Right ventricle myocardium superior (tissue), 1 donor: ENCODE measurements at places on chromosomes 7 and 10. TPM values are rescaled to one million over a fixed set of nuclear protein-coding genes. Genes with fewer than 3 reads are reported as not detected.

The OPN4 gene
- 0.40 TPM for total RNA-seq

The SLC26A5 gene
- not detected for total RNA-seq

The CPA1 gene
- total RNA-seq, result not detected

The NCF1 gene
- total RNA-seq, result 6.0 TPM

The LRIT1 gene
- 0.13 TPM for total RNA-seq

The EEPD1 gene
- total RNA-seq, result 10.0 TPM

The SKIDA1 gene
- total RNA-seq, result 3.3 TPM

The STOX1 gene
- 0.38 TPM for total RNA-seq

The CLCN1 gene
- 0.08 TPM for total RNA-seq

The KCNMA1 gene
- 2.0 TPM for total RNA-seq

The SPDYE11 gene
- total RNA-seq, result not detected

The C7orf57 gene
- total RNA-seq, result not detected

The COMMD3 gene
- total RNA-seq, result 87.0 TPM

The TYW1 gene
- total RNA-seq, result 10.0 TPM

The DEPP1 gene
- total RNA-seq, result 35.1 TPM

The HIPK2 gene
- 88.5 TPM for total RNA-seq

The HOXA6 gene
- total RNA-seq, result not detected

The TMEM140 gene
- 22.8 TPM for total RNA-seq
